Parietal lobe (tissue), 2 donors: ENCODE measurements at places on chromosomes 4 and X. TPM values are rescaled to one million over a fixed set of nuclear protein-coding genes. Genes with fewer than 3 reads are reported as not detected.

Gene ADGRG4
- not detected for total RNA-seq

Gene TBC1D8B
- total RNA-seq: 1.3 TPM

Gene S100P
- 0.31 TPM for total RNA-seq

Gene BEX1
- 136 TPM for total RNA-seq

Gene MCUB
- 31.0 TPM for total RNA-seq

Gene BMP3
- total RNA-seq: 7.2 TPM

Gene ERCC6L
- total RNA-seq: 0.94 TPM

Gene CT47B1
- total RNA-seq: not detected

Gene C4orf50
- 28.2 TPM for total RNA-seq
